ENCODE measurements at places on chromosomes 4 and X.

GRCh38 chr4:36574816-36575215 lies 293.4 kb downstream of the DTHD1 start:
- DNase-seq: no peak

GRCh38 chr4:110515676-110516075 lies 39.7 kb downstream of the ENPEP start:
- no peak for DNase-seq

- DNase-seq: no peak
Measured at GRCh38 chrX:102711872-102712215, 404 bp upstream of the GPRASP2 start.

- no peak for DNase-seq
Measured at GRCh38 chrX:110146521-110146920, 143.6 kb downstream of the TMEM164 start.

- no peak for DNase-seq
Measured at GRCh38 chr4:126661194-126661593, 971.6 kb upstream of the INTU start.

- no peak for DNase-seq
Measured at GRCh38 chrX:120824021-120824420, 51.6 kb downstream of the CT47B1 start.

- no peak for DNase-seq
Measured at GRCh38 chr4:96703265-96703664, 863.4 kb downstream of the PDHA2 start.

Data from vagina (tissue), 2 donors.